ENCODE measurements at places on chromosomes 16 and 17. TPM values are rescaled to one million over a fixed set of nuclear protein-coding genes. Genes with fewer than 3 reads are reported as not detected.

DNA sequence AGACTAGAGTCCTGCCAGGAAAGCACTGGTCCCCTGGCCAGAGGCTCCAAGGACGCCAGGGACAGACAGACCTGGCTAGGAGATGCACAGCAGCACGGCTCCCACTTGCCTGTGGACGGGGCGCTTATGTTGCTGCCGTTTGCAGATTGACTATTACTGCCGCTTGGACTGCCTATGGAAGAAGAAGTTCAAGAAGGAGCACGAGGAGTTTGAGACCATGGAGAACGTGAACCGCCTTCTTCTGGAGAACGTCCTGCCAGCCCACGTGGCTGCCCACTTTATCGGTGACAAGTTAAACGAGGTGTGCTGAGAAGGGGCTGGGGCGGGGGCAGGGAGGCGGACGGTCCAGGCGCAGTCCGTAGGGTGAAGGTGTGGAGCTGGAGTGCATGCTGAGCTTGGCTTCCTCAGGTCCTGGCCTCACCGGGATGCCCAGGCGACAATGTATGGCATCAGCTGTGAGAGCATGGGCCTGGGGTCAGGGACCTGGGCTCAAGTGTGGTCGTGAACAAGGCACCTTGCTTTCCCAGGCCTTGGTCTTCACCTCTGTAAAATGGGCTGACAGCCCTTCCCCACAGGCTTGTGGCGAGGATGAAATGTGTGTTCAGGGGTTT lies 45.6 kb downstream of the ADCY7 start:
- H3K4me3 ChIP-seq = no peak overlapping the region
- DNase-seq = no peak
- peaks cover 22% of the 10 kb centered on the region for H3K36me3 ChIP-seq
- H3K27me3 ChIP-seq = no peaks in the 10 kb centered on the region
- H3K4me1 ChIP-seq = peaks cover 26% of the 10 kb centered on the region
- H3K27ac ChIP-seq = no peak overlapping the region

DNA sequence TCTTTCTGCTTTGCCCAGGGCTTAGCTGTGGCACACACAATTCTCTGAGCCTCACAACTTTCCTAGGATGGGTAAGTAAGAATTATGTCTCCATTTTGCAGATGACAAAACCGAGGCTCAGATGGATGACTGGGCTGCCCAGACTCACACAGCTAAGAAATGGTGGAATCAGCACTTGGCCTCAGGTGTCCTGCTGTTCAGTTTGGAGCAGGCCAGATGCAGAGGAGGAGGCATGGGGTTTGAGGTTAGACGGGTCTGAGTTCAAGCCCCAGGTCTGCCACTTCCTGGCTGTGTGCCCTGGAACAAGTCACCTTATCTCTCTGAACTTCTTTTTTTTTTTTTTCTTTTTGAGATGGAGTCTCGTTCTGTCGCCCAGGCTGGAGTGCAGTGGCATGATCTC lies 1.7 kb upstream of the MEOX1 start:
- H3K36me3 ChIP-seq = no peaks in the 10 kb centered on the region
- 0 out of 2 replicates have a peak, but pooled peaks cover 3% of the 10 kb centered on the region for H3K27me3 ChIP-seq
- DNase-seq = no peak
- H3K27ac ChIP-seq = no peak overlapping the region
- peaks cover 17% of the 10 kb centered on the region for H3K4me1 ChIP-seq

DNA sequence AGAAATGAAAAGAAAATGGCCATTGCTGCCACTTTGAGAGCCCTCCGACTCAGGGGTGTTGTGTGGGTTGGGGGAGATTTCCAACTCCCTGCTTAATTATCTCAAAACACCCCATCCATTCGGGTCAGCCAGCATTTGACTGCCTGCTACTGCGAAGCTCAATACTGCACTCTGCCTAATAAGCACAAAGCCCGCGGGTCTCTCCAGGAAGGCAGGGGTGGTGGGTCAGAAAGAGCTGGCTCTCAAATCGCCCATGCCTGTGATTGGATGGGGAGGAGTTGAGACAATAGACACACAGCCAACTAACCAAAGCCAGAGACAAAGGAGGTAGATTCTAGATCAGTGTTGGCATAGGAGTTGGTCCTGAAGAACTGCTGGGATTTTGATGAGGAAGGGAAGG lies 2.3 kb upstream of the XAF1 start:
- DNase-seq = peak; percentile 4
- no peaks in the 10 kb centered on the region for H3K27me3 ChIP-seq
- H3K36me3 ChIP-seq = no peaks in the 10 kb centered on the region
- peak overlapping the region; percentile 58 for H3K4me3 ChIP-seq
- peak overlapping the region; percentile 100 for H3K27ac ChIP-seq
- H3K4me1 ChIP-seq = peaks cover 33% of the 10 kb centered on the region

GRCh38 chr17:58112970-58113631 lies 29.9 kb downstream of the DYNLL2 start:
- no peaks in the 10 kb centered on the region for H3K4me1 ChIP-seq
- no peak overlapping the region for H3K4me3 ChIP-seq

GRCh38 chr16:31196324-31197088 lies 6.1 kb downstream of the PYCARD start:
- H3K36me3 ChIP-seq = peaks cover 58% of the 10 kb centered on the region
- H3K27ac ChIP-seq = no peak overlapping the region
- H3K4me1 ChIP-seq = 0 out of 2 replicates have a peak, but pooled peaks cover 2% of the 10 kb centered on the region
- H3K27me3 ChIP-seq = no peaks in the 10 kb centered on the region

GRCh38 chr17:22703786-22704441 lies 1011.6 kb downstream of the KCNJ18 start:
- no peak overlapping the region for H3K27ac ChIP-seq
- no peaks in the 10 kb centered on the region for H3K4me1 ChIP-seq
- no peaks in the 10 kb centered on the region for H3K27me3 ChIP-seq

DNA sequence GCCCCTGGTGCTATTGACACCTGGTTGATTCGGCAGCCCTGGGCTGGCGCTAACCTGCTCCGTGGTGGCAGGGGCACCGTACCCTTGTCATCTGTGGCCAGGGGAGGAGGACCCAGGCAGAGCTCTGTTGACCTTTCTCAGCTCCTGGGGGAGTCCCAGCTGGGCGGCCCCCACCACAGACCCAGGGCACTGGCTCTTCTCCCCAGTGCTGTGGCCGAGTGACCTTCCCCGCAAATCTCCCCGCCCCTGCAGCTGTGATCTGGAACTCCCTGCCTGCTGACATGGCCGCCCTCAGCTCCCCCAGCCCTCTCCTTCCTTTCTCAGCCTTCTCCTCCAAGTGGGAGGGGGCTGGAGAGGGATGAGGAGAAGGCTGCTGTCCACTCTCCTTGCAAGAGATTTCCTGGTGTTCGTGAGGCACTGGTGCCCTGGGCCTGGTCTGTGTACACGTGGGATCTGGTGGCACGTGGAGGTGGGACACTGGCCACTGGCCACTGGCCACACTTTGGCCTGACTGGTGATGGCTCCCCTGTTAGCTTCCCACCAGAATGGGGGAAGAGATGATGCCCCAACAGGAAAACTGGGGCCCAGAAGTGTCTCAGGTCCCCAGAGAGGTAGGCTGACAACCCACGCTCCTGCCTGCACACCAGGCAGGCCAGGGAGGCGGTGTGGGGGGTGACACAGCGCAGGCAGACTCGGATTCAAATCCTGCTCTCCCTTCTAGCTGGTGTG lies 8.2 kb downstream of the FMNL1 start:
- H3K27me3 ChIP-seq = no peaks in the 10 kb centered on the region
- DNase-seq = peak; percentile 27
- no peak overlapping the region for H3K4me3 ChIP-seq
- no peaks in the 10 kb centered on the region for H3K36me3 ChIP-seq
- peak overlapping the region; percentile 65 for H3K27ac ChIP-seq
- H3K4me1 ChIP-seq = peaks cover 44% of the 10 kb centered on the region

DNA sequence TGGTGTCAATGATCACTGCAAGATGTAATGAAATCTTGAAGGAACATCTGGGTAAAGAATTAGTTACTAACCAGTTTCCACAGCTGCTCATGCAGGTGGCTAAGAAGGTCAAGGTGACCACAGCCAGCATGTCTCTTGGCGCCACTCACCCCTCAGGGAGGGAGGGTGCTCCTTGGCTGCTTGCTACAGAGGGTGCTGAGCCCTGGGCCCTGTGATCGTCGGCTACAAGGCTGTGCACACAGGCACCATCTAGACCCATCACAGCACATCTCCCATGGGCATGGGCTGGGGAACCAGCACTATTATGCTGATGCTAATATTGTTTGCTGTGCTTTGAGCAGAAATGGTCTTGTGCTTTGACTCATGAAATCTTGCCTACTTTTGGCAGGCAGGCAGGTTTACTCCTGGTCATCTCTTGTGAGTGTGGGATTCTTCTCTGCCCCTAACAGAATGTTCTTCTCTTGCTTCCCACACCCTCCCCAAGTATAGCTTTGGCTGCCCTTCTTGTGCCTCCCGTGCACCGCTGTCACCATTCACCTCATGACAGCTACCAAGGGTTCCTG lies 36.4 kb downstream of the TXNDC11 start:
- H3K27me3 ChIP-seq = no peaks in the 10 kb centered on the region
- no peak overlapping the region for H3K4me3 ChIP-seq
- DNase-seq = peak; percentile 27
- H3K36me3 ChIP-seq = 0 out of 2 replicates have a peak, but pooled peaks cover 20% of the 10 kb centered on the region
- H3K4me1 ChIP-seq = peaks cover 14% of the 10 kb centered on the region

- no peaks in the 10 kb centered on the region for H3K36me3 ChIP-seq
- no peak for DNase-seq
- H3K4me1 ChIP-seq = peaks cover 13% of the 10 kb centered on the region
- H3K4me3 ChIP-seq = peak overlapping the region; percentile 97
- H3K27ac ChIP-seq = no peak overlapping the region
These were observed 678 bp upstream of the AKAP10 start for GRCh38 chr17:19978209-19978802.

DNA sequence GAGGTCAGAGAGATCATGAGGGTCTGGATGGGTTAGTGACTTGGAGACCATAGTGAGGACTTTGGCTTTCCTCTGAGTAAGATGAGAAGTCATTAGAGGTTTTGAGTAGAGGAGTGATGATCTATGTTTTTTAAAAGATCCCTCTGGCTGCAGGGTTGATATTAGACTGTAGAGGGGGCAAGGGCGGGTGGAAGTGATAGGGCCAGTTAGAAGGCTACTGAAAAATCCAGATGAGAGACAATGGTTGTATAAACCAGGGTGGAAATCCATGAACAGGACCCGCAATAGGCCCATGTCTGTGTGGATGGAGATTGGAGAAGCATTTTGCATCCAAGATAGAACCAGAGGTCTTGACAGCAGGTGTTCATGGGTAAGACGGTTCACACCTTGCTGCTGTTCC lies 9.8 kb downstream of the ITGAL start:
- H3K27me3 ChIP-seq = peaks cover 5% of the 10 kb centered on the region
- H3K4me3 ChIP-seq = no peak overlapping the region
- H3K36me3 ChIP-seq = no peaks in the 10 kb centered on the region
- H3K27ac ChIP-seq = no peak overlapping the region
- DNase-seq = peak; percentile 37

DNA sequence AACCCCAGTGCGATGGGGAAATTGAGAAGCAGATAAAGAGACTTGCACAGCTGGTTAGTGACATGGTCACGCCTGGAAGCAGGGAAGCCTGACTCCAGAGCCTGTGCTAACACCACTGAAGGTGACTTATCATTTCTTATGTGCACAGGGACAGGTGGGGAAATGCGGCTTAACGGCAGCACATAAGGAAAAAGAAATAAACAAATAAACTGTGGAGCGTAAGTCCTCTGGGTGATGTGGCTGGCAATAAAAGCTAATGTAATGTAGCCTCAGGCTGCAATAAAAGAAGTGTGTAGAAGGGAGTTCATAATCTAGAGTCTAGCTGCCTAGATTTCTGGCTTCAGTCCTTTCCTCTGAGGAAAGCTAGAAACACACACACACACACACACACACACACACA lies 10.6 kb downstream of the CDH11 start:
- H3K27ac ChIP-seq = no peak overlapping the region
- no peaks in the 10 kb centered on the region for H3K27me3 ChIP-seq
- H3K4me3 ChIP-seq = no peak overlapping the region
- DNase-seq = no peak

GRCh38 chr16:47787696-47788095 lies 326.6 kb downstream of the PHKB start:
- peak; percentile 18 for DNase-seq
- H3K27ac ChIP-seq = no peak overlapping the region
- no peak overlapping the region for H3K4me3 ChIP-seq
- H3K36me3 ChIP-seq = no peaks in the 10 kb centered on the region
- H3K4me1 ChIP-seq = no peaks in the 10 kb centered on the region

- no peaks in the 10 kb centered on the region for H3K4me1 ChIP-seq
- H3K27ac ChIP-seq = no peak overlapping the region
- DNase-seq = no peak
- H3K36me3 ChIP-seq = peaks cover 35% of the 10 kb centered on the region
These were observed 77.4 kb downstream of the BPTF start for GRCh38 chr17:67902511-67903231.

TEX19 gene
- not detected for polyA plus RNA-seq

KRT9 gene
- polyA plus RNA-seq = not detected

TEX14 gene
- 0.15 TPM for polyA plus RNA-seq

AXIN2 gene
- polyA plus RNA-seq = 0.46 TPM

CASKIN2 gene
- polyA plus RNA-seq = 2.0 TPM

EFCAB13 gene
- 1.2 TPM for polyA plus RNA-seq

SRCIN1 gene
- polyA plus RNA-seq = not detected

ZNF469 gene
- 0.70 TPM for polyA plus RNA-seq

PTX4 gene
- polyA plus RNA-seq = 0.18 TPM

KRTAP4-9 gene
- polyA plus RNA-seq = 0.51 TPM

STH gene
- not detected for polyA plus RNA-seq
